Fibroblast of skin of left quadriceps (primary cell): ENCODE measurements at places on chromosomes 3 and 15.

DNA sequence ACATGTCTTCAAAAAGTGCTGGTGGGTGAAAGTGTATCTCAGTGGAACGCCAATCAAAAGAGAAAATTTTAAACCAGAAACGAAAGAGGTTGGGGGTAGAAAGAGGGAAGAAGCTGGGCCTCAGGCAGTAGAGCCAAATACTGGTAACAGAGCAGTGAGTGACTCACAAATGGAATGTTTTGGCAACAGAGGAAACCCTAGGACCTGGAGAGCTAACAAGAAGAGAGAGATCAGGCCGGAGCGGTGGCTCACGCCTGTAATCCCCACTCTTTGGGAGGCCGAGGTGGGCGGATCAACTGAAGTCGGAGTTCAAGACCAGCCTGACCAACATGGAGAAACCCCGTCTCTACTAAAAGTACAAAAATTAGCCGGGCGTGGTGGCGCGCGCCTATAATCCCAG is 450.8 kb upstream of the NAALADL2 start:
- no peak for DNase-seq

DNA sequence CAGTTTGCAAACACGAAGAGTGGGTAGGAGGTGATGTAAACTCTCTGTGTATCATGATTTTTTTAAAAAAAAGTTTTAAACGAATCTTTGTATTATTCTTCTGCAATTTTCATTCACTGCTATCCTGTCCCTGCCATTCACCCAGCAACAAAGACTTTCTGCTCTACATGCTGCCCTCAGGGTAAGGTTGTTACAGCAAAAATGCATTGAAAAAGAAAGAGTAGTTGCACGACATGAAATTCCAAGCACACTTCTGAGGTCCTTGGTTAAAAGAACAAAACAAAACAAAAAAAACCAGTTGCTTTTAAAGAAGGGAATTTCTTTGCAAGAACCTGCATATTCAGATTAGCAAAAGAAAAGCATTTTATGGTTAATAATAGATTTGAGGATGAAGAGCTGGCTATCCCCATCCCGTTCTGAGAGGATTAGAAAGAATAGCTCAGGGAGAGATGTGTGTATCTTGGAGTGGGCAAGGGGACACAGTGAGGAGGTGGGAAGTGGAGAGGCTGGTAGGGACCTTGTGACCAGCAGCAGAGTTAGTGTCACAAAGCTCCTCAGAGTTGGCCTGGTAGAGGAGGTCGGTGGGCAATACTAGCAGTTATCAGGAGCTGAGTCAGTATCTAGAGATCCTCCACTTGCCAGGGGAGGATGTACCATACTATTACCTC is 290.8 kb downstream of the NEK10 start:
- DNase-seq = no peak

- DNase-seq = no peak
Observed at GRCh38 chr15:74220475-74221248, 15.5 kb upstream of the CCDC33 start.

- DNase-seq = no peak
Observed at GRCh38 chr15:70281811-70282307, 184.1 kb upstream of the TLE3 start.

DNA sequence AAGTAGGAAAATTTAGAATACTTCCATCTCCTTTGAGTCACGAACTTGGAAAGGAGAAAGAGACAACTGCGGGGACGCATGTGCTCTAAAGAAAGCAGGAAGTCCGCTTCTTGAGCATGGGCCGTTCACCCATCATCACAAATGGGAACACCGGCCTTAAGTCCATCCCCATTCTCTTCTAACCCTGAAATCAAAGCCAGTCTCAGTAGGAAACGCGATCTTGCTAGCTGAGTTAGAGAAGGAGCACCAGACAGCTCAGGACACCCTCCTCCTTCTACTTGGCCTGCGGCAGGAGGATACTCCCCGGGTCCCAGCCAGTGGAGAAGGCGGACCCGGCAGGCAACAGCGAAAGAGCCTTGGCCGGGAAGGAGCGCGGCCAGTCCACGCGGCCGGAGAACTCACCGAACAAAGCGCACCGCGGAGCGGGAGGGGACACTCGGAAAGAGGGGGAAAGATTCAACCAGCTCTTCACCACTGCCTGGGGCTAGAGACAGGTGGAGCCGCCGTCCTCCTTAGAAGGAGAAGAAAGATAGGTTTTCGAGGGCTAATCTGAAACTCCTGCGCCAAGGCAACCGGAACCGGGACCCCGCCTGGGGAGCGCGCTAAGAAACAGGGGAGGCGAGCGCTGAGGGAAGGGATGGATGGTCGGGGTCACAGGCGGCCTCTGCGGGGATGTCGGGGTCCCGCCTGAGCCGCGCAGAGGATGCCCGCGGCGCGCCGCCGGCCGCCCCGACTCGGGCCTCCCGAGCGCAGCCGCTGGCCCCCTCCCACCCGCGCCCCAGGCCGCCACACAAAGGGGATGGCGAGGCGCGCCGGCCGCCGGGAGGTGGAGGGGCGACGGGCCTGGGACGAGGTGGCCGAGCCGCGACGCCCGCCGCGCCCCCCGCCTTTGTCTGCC is 818 bp downstream of the SLC4A7 start:
- DNase-seq = no peak

DNA sequence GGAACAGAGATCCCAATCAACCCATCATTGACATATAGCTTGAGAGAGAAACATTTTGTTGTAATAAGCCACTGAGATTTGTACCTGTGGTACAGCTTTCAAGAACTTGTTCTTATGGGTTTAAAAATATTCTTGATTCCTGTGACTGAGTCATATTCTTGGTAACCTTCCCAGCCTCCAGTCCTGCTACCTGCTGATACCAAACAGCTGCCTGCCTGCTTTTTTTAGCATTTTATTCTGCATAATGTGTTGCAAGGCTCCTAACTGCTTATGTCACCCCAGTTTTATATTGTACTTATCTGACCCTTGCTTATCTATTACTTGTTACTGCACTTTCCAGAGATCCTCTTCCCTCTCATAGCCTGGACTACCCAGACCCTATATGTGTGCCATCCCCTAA is 349.3 kb upstream of the SOX2 start:
- no peak for DNase-seq

DNA sequence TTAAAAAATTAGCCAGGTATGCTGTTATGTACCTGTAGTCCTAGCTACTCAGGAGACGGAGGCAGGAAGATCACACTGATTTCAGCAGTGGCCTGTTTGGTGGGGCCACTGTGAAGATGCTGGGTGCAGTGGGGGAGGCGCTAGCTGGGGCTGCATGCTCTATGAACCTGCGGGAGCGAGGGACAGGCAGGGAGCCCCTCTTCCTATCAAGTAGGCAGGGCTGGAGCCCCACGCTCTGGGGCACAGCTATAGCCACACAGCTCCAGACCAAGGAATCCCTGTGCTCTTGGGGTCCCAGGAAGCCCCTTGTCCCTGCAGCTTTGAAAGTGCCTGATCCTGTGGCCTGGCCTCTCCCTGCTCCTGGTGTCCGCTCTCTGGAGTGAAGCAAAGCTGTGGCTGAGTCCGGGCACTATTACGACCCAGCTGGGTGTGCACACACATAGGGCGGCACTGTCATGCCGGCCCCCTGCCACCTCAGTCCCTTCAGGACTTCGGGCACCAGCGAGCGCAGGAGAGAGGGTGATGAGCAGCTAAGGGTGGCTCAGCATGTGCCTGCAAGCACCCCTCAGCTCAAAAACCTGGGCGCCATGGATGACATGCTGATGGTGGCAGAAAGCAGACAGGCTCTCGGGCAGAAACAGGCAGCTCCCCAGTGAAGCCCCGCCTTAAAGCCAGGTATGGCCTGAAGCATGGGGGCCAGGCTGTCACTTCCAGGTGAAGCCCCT is 262.6 kb downstream of the TBC1D5 start:
- no peak for DNase-seq

DNA sequence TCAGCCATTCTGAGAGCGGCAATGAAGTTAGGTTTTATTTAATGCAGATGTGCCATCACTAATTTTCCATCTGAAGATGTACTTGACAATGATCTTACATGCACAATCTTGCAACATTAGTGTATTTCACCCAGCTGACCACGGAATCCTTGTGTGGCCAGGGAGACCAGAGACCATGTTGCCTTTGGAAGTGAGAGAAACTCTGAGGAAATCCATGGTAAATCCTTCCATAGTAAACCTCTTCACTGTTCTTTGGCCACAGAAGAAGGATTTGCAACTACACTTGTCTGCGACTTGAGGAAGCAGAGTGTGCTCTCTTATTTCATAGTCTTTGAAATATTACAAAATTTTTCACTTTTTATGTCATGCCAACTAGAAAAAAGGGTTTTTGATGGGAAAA is 128.4 kb upstream of the IGSF10 start:
- no peak for DNase-seq

- DNase-seq = peak; percentile 53
Observed at GRCh38 chr3:187920913-187921312, 175.6 kb upstream of the BCL6 start.

GRCh38 chr15:79930516-79930915 is 33.7 kb upstream of the MTHFS start:
- DNase-seq = no peak

DNA sequence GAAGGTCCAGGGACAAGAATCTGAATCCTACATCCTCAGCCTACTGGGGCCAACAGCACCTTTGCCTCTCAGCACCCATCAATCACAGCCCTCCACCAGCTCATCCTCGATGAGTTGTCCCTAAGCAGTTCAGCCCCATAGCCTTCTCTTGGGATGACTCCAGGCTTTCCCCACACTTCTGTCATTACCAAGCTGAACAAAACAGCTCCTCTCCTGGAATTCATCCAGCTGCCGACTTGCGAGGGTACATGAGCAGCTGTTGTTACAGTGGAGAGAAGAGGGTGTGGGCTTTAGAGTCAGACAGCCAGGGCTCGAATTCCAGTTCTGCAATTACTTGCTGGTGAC is 69.0 kb upstream of the THBS1 start:
- peak; percentile 74 for DNase-seq

- DNase-seq = no peak
Observed at GRCh38 chr3:179192542-179192941, 44.4 kb downstream of the PIK3CA start.

GRCh38 chr3:130276203-130276803 is 69.2 kb upstream of the COL6A5 start:
- peak; percentile 29 for DNase-seq

DNA sequence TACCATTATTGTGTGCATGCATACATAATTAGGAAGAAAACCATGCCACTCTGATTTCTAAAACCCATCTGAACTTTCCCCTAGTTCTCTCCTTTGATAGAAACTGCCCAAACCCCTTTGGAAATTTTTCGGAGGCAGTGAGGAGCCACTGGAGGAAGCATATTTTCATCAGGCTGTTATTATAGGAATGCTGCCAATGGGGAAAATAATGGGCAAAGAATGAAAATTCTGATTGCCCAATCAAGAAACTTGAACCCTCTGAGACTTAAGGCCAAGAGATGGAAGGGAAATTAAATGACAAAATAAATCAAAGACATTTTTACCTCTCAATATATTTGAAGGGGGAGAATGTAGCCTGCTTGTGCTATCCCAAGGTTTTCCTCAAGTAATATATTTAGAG is 376.0 kb upstream of the PDZRN3 start:
- peak; percentile 69 for DNase-seq

- no peak for DNase-seq
Observed at GRCh38 chr3:182837855-182838454, 44.7 kb downstream of the ATP11B start.

DNA sequence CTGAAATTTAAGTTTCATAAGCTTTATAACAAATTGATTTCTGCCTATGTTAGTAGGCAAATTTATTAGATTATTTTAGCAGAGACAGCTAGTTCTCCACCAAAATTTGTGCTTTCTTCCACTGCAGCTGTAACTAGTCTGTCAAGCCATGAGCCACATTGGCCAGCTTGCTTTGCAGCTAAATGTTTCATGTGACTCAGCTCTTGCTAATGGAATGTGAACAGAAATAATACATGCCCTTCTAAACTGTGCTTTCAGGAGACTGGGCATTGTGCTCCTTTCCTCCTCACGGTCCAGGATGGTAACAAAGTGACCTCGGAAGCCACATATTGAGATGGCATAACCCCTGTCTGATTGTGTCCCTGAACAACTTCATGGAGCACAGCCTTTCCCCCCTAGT is 51.3 kb upstream of the KPNA4 start:
- DNase-seq = no peak

- no peak for DNase-seq
Observed at GRCh38 chr3:120730576-120731542, 11.5 kb downstream of the RABL3 start.

DNA sequence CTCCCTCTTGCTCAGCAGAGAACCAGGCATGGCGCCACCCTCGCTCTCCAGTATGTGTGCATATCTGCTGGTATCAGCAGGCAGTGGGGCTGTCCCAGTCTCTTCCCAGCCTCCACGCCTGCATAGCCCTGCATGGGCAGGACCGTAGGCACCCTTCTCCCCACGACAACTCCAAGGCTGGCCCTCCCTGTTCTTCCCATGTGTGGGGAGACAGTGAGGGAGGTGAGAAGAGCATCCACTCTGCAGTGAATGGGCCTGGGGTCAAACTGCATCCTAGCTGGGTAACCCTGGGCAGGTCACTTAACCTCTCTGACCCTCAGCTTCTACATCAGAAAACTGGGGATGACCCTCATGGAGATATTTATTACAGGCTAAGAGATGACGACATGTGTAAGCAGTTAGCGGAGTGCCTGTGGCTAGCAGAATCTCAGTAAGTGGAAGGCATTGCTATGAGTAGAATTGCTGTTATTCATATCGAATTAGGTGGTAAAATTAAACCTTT is 13.3 kb upstream of the SSUH2 start:
- DNase-seq = no peak

GRCh38 chr15:77112838-77113504 is 42.1 kb upstream of the TSPAN3 start:
- DNase-seq = no peak

- no peak for DNase-seq
Observed at GRCh38 chr3:16888785-16889607, 4.2 kb downstream of the PLCL2 start.

- peak; percentile 96 for DNase-seq
Observed at GRCh38 chr3:136861890-136862616, at the start of gene NCK1. TSS of gene NCK1 (plus strand) at chr3:136862208. CDS start at chr3:136928002, 65,794 bp downstream.

- DNase-seq = no peak
Observed at GRCh38 chr3:132265028-132265427, 52.2 kb upstream of the ACP3 start.

DNA sequence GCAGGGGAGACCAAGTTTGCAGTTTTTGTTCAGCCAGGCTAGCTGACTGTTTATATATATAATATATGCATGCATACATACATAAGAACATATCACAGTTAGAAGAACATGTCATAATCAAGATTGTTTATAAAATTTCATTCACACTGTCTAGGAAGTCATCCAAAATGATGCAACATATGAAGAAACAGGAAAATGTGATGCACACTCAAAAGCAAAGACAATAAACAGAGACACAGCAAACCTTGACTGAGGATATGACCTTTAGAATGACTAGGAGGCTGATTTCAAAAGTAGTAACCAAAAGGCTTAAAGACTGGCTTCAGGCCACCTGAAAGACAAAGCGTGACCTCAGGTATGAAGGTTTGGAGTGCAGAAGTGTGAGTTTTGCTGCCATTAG is 166.2 kb upstream of the NDN start:
- no peak for DNase-seq

GRCh38 chr15:32908872-32909271 is 191.1 kb downstream of the GREM1 start:
- no peak for DNase-seq

- DNase-seq = no peak
Observed at GRCh38 chr15:76994971-76995945, at the start of gene PSTPIP1. TSS of gene PSTPIP1 (plus strand) at chr15:76995126. CDS start at chr15:76995574, 448 bp downstream.
